A172 (cell line): ENCODE measurements at places on chromosomes 2 and 18. TPM values are rescaled to one million over a fixed set of nuclear protein-coding genes. Genes with fewer than 3 reads are reported as not detected.

Gene AGXT
- total RNA-seq = 0.07 TPM in 1 of 2 replicates, not detected in the other

Gene SESTD1
- 8.0 and 23.9 TPM in 2 replicates for total RNA-seq

Gene ABHD1
- 2.2 TPM in 1 of 2 replicates, not detected in the other for total RNA-seq

GRCh38 chr2:29011418-29012060 lies 30.4 kb downstream of the TOGARAM2 start:
- no peak for DNase-seq

- DNase-seq = peak; percentile 96
Observed at GRCh38 chr2:69652206-69652605, 8.7 kb upstream of the AAK1 start.

- peak; percentile 88 for DNase-seq
Observed at GRCh38 chr2:163341426-163341825, 394.4 kb downstream of the FIGN start.

DNA sequence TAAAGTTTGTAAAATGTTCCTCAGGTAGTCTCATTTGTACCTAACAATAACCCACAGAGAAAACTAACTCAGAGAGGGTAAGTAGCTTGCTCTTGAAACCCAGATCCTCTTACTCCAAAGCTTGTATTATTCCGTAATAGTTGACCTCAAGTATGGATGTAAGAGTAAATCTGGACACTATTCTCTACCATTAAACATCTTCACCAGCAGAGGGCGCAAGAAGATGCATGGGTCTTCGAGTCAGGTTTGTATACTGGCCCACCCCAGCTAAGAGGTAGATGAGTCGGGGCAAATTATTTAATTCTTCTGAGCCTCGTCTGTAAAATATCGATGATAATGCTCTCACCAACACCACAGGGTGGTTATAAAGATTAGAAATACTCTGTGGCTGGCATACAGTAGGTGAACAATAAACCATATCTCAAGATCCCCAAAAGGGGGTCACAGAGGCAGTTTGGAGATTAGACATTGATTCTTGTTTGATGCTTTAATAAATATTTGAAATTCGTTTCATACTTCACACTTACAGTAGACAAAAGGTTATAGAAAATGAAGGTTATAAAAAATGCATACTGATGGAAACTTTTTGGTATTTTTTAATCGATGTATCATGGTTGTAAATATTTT lies 3.5 kb upstream of the CABLES1 start:
- peak; percentile 78 for DNase-seq

- no peak for DNase-seq
Observed at GRCh38 chr2:110770404-110770958, 38.1 kb downstream of the ACOXL start.

GRCh38 chr2:26346454-26347053 lies at the start of gene ADGRF3:
TSS of gene ADGRF3 (minus strand) at chr2:26346789. CDS start at chr2:26346234, 555 bp downstream.
- peak; percentile 60 for DNase-seq

DNA sequence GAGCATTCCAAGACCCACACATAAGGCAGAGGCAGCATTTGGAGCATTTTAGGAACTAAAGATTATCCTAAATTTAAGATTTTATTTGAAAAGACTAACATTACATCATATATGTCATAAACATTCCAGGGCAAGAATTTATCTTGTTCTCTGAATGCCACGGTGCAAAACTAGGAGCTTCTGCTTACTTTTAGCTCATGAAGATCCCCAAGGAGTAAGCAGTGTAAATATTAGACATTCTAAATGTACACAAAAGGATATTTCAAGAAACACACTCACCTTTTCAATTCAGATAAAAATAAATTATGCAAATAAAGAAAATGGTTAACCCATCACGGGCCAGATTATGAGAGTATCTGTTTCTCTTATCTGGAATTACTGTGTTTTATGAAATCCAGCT lies 101.7 kb upstream of the ETAA1 start:
- DNase-seq = no peak

- DNase-seq = no peak
Observed at GRCh38 chr2:128016620-128017019, 11.2 kb downstream of the SAP130 start.

GRCh38 chr2:181411105-181411849 lies 45.9 kb upstream of the ITGA4 start:
- no peak for DNase-seq

DNA sequence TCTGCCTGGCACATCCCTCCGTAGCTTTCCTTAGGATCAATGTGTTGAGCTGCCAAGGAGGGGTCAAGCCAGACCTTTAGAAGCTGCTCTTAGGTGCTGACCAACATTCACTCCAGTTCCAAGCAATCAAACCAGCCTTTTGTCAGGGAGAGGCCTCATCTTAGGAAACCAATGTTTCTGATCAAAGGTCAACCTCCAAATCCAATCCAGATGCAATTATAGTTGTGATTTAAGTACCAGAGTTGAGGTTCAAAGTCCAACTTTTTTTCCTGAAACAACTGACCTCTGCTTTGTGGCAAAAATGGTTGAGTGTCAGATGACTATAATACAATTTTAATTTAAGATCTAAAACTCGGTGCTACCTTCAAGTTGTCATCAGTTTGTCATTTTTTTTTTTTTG lies 303.4 kb downstream of the ALK start:
- DNase-seq = no peak

GRCh38 chr2:129757366-129757914 lies 222.0 kb upstream of the RAB6C start:
- no peak for DNase-seq

DNA sequence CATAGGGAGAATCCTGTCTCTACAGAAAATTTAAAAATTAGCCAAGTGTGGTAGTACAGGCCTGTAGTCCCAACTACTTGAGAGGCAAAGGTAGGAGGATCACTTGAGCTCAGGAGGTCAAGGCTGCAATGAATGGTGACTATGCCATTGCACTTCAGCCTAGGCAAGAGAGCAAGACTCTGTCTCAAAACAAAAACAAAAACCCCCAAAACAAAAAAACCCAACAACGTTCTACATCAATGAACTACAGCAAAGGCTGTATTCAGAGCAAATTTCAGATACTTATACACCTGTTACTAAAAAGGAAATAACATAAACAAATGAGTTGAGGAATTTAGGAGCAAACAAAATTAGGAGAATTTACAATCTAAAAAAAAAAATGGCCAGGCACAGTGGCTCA lies 22.6 kb downstream of the YES1 start:
- no peak for DNase-seq

DNA sequence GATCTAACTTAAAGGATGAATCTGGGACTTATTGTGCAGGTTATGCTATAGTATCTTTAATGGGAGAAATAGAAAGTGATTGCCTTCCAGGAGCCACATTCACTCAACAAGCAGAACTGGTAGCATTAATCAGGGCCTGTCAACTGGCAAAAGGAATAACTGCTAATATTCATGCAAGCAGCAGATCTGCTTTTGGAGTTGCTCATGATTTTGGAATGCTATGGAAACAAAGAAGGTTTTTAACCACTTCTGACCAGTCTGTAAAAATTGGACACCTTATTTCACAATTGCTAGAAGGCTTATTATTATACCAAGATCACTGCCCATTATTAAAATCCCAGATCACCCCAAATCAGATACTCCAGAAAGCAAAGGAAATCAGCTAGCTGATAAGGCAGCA lies 200.4 kb downstream of the MREG start:
- DNase-seq = peak; percentile 13

Gene KATNAL2
- 3.7 and 5.1 TPM in 2 replicates for total RNA-seq

DNA sequence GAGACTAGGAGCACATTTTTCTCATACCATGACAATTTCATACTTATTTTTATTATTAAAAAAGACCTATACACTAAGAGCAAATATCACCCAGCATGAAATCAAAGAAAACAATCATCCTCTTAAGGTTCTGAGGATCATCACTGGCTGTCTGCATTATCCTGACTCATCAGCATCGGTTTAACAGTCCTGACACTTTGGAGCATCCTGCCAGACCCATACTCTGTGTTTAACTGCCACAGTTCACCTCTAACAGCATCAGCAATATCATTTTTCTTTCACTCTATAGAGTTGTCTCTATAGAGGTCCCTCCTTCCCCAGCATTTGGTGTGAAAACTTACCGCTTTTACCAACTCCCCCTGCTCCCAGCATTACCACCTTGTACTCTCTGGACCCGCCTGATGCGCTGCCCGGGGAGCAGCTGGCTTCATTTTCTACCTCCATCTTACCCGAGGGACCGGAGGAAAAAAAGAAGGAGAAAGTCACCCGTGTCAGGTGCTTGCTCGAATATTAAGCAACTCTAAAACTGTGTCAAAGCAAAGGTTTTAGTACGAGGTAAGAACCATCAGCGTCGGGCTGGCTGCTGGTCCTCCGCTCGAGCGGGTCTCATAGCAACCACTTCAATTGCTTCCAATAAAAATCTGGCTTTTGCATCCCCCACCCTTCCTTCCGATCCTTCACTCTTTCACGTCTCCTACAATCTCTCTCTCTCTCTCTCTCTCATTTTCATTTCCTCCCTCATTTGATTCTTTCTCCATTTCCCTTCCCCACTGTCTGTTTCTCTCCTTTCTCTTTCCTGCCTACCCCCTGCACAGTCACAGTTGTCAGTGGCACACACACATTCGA lies at the start of gene RIT2:
Gene RIT2 (minus strand): TSS at position 610 of the 846 bp plus-strand sequence.
- DNase-seq = no peak

DNA sequence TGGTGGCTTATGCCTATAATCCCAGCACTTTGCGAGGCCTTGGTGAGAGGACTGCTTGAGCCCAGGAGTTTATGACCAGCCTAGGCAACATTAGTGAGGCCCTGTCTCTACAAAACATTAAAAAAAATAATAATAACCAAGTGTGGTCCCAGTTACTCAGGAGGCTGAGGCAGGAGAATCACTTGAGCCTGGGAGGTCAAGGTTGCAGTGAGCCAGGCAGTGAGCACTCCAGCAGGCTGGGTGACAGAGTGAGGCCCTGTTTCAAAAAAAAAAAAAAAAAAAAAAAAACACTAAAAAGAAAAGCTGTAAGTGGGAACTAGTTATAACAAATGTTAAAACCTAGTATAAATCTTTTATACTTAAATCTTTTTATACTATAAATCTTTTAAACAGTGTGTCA lies 146.2 kb upstream of the ITGA4 start:
- no peak for DNase-seq

Gene ASB18
- total RNA-seq = not detected in 2 replicates

Gene BCL11A
- total RNA-seq = not detected in 2 replicates

- DNase-seq = no peak
Observed at GRCh38 chr2:24402242-24403097, 42.1 kb upstream of the ITSN2 start.

Gene EML6
- total RNA-seq = 0.67 and 5.1 TPM in 2 replicates

- no peak for DNase-seq
Observed at GRCh38 chr2:36411962-36412444, 56.4 kb downstream of the CRIM1 start.

DNA sequence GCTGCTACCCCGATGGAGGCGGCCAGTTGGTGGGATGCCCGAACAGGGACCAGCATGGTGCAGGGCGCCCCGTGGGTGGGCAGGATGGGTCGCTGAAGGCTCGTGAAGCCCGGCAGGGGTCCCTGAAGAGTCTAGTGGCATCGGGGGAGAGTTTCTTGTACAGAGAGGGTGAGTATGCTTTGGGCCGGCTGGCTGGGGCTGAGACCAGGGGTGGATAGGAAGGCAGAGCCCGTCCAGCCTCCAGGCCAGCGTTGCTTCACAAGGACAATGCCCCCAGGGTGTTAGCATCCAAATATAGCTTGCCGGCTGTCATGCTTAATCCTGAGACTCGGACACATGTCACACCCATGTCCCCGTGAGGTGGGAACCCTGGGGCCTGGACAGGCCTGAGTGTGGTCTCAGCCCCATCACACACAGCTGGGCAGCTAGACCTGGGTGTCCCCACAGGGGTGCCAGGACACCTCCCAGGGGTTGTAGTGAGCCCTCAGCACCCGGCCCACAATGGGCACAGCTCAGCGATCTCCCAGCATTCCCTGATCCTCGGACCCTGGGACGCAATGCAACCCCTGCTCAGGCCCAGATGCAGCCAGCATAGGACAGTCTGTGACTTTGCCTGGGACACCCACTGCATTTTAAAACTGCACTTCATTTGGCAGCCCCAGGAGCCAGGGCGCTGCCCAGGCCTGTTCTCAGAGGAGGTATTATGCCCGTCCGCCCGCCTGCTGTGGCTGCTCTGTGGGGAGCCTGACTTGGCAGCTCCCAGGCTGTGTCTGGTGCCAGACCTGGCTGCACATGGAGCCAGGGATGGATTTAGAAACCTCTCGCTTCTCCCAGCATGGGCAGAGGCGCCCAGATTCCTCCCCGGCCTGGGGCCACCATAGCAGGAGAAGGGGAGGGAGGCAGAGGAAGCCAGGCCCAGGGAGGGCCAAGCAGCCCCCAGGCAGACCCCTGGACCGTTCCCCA lies 36.4 kb downstream of the RAMP1 start:
- DNase-seq = peak; percentile 71

DNA sequence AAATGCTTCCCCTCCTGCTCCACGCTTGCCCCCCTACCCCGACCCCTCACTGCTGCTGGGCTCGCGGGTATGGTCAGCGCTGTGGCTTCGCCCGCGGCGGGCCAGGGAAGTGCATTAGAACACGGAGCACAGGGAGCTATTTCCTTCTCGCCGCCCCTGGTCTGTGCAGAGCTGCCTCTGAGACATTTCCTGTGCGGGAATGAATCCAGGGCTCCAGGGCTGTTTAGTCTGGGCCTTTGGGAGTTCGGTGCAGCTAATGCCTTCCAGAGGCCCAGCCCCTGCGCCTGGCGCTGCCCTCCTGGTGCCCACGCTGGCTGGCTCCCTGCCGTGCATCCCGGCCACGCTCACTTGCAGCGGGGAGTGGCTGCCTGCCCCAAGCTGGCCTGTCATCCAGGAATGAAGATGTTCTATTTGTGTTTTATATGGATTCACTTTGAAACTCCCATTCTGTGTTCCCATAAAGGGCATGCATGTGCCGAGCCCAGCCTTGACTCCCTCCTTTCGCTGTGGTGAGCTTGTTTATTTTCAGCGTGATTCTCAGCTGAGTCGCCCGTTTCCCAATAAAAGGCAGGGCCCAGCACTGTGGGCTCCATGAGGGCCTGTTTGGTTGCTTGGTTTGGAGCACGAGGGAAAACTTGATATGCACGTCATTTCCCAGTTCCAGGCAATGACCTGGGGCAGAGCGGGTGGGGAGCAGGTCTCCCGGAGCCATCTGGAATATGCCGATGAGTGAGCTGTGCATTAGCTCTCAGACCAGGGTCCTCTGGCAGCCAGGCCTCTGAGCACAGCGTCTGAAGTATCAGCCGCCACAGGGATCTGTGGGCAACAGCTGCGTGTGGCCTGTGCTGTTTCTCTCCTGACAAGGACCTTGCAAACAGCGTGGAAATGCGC lies 42.7 kb downstream of the SH3RF3 start:
- peak; percentile 84 for DNase-seq

- DNase-seq = no peak
Observed at GRCh38 chr2:50773211-50773932, 258.6 kb downstream of the NRXN1 start.

DNA sequence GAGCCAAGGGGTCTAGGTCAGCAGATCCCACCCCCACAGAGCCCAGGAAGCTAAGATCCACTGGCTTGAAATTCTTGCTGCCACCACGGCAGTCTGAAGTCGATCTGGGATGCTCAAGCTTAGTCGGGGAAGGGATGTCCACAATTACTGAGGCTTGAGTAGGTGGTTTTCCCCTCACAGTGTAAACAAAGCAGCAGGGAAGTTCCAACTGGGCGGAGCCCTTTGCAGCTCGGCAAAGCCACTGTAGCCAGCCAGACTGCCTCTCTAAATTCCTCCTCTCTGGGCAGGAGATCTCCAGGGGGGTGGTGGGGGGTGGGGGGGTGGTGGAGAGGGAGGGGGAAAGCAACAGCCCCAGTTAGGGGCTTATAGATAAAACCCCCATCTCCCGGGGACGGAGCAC lies 419.5 kb downstream of the NUP35 start:
- DNase-seq = peak; percentile 53

Gene CIAO1
- 118 and 119 TPM in 2 replicates for total RNA-seq

- DNase-seq = no peak
Observed at GRCh38 chr2:237309416-237309815, 104.5 kb downstream of the COL6A3 start.
